ENCODE measurements at places on chromosomes 4 and X. TPM values are rescaled to one million over a fixed set of nuclear protein-coding genes. Genes with fewer than 3 reads are reported as not detected.

The ADH7 gene
- total RNA-seq = not detected

The TSPAN6 gene
- total RNA-seq = 50.8 TPM

The SHISA3 gene
- total RNA-seq = 3.9 TPM

The STPG2 gene
- total RNA-seq = not detected
